ENCODE measurements at places on chromosomes 2 and 18.

DNA sequence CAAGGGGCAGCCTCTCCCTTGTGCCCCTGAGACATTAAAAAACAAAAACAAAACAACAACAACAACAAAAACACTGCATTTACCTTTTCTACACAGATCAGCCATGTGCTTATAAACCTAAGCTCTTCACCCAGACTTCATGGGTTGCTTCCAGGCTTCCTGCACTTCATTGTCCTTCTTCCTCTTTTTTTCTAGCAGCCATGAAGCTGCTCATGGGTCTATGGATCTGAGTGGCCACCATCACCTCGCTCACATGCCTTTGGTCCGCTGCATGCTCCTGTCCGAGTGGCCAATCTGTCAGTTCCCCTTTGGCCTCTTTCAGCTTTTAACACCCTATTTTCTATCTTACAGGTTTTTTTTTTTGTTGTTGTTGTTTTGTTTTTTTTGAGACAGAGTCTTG is 9.0 kb upstream of the TET3 start:
- no peak for DNase-seq

DNA sequence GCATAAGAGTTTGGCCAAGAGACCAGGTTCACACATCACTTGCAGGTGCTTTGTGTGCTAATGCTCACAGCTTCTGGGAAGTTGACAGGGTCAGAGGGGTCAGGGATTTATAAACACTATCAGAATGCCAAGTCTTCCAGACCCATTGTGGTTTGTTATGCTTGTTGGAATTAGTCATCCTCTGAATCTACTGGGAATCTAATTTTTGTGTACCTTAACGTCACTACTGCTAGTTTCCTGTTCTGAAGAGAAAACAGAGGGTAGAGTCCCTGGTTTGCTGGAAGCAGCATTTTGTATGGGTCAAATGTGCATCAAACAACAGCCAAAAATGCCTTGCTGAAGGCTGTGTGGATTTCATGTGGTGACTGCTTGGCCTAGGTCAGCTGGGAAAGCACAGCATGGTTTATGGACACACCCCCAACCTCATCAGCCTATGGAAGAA is 33.3 kb downstream of the ANTXR1 start:
- DNase-seq, result no peak

DNA sequence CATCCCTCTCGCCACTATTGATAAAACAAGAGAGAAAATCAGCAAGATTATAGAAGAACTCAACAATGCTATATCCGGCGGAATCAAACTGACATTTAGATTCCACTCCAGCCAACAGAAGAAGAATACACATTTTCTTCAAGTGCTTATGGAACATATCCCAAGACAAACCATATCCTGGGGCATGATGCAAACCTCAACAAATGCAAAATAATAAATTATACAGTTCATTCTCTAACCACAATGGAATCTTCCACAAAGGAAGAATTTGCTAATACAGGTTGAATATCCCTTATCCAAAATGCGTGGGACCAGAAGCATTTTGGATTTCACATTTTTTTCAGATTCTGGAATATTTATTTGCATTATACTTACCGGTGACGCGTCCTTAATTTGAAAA is 51.4 kb upstream of the YPEL5 start:
- no peak for DNase-seq

DNA sequence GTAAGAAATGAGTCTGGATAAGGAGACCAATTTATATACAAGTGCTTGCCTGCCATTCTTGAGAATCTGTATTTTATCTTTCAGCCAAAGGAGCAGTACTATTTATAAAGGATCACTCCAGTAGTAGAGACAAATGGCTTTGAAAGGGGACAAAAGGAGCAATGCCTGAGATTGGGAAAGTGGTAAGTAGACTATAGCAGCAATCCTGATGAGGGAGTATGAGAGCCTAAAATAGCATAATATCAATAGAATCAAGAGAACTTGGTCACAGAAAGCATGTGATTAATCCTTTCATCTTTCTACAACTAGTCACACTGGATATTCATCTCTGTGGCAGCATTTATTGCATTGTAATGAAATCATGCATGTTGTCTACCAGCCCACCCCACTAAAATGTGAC is 20.2 kb downstream of the NRXN1 start:
- no peak for DNase-seq

- no peak for DNase-seq
Measured at GRCh38 chr2:98473995-98474780, 29.5 kb downstream of the INPP4A start.

DNA sequence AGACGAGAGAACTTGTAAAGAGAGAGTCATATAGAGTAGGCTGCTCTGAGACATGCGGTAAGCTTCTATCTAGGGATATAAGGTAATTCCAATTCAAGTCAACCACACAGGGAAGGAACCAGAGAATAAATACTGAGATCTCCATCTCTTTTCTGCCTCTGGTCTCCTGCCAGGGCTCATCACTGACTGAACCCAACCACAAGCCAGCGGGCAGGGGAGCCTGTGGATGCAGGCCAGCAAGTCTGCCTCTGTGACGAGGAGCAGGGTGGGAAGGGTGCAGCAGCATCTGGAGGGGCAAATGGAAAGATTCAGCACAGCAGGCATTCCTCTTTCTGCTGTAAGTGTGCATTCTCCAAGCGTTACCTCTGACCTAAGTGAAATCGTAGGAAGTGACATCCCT is 82.2 kb downstream of the ICOS start:
- DNase-seq, result no peak

All from stimulated activated CD4-positive, alpha-beta T cell treated with anti-CD3 and anti-CD28 coated beads, Interleukin-1b, Interleukin-23, amount 100 ng/mL, for 1 hour (primary cell).